ENCODE measurements at places on chromosomes 11 and 22.

- no peak for DNase-seq
Measured at GRCh38 chr11:5737091-5737490, 843 bp downstream of the OR56B1 start.

- no peak for DNase-seq
Measured at GRCh38 chr11:66789097-66789890, 53.9 kb upstream of the RCE1 start.

GRCh38 chr11:73317373-73317772 is 9.3 kb downstream of the ARHGEF17 start:
- no peak for DNase-seq

- DNase-seq, result no peak
Measured at GRCh38 chr22:37502342-37503182, 16.4 kb upstream of the MFNG start.

DNA sequence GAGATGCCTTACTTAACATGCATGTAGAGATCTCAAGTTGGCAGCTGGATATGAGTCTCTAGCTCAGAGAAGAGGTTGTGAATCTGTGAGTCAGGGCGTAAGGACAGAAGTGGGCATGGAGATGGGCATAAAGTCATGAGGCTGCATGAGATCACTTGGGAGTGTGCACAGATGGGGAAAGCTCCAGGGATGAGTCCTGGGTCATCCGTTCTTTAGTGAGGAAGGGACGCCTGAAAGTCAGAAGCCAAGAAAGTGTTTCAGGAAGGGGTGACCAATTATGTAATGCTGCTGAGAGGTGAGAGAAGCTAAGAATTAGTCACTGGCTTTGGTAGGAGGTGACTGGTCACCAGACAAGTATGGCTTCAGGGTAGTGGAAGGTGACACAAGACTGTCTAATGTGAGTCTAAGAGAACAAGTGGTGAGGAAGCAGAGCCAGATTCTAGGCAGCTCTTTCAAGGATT is 6.7 kb downstream of the ACP2 start:
- no peak for DNase-seq

DNA sequence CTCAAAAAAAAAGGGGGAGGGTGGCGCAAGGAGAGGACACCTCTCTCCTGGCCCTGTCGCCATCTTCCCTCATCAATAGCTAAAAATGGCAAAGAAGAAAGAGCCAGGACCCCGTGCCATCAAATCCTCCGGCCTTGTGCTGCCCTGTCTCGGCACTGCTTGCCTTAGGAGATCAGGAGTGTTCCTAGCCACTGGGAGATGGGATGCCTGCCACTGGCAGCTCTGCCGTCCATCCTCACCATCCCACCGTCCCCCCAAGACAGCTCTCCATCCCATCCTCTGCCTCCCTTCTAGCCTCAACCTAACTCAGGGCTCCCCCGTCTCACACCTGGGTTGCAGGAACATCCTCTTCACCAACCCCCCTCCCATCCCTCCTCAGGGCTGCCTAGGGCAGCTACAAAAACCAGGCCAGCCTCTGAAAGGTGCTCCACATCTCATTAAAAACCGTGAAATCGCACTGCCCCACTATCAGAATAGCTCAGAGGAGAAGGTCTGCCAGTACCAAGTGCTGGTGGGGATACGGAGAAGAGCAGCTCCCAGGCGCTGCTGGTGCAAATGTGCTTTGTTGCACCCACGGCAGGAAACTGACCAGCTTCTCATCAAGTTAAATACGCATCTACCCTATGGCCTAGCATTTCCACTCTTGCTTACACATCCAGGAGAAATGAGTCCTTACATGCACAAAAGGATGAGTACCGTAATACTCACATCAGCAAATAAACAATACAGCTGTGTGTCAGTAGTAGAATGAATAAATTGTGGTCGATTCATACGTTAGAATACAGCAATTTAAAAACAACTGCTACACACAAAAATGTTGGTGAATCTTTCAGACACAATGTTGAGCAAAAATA is 31.7 kb upstream of the GCAT start:
- DNase-seq, result no peak

DNA sequence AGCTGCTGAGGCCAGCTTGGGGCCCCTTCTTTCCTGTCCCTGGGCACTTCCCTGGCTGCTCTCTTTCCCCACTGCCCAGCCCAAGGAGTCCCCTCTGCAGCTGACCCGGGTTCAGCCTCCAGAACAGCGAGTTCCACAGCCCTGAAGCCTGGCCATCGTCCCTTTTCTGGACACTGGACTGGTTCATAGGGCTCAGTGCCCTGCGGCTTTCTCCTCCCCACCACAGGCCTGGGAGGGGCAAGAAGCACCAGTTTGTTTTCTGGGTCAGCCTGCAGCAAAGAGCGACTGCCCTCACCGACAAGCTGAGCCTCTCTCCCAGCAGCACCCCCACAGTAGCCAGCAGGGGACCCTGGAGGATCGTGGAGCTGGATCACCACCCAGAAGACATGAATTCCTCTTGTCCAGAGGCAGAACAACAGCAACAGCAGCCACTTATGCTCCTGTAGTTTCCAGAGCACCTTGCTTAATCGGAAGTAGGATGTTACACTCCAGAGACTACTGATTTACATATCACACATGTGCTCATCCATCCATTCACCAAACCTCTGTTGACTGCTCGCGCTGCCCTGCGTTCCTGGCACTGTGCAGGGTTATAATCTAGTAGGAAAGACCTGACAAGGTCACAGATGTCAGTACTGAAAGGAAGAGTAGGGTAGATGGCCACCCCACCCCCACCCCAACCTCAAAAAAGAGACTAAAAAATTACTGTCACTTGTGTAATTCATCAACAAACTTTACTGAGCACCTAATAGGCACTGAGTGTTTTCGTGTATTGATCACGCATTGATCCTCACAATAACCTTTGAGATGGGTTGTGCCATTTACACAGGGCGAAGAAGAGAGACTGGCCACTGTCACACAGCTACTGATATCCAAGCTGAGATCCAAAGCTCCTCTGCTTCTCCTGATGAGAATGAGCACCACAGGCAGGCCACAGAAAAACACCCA is 13.0 kb upstream of the CXCR5 start:
- DNase-seq, result no peak

DNA sequence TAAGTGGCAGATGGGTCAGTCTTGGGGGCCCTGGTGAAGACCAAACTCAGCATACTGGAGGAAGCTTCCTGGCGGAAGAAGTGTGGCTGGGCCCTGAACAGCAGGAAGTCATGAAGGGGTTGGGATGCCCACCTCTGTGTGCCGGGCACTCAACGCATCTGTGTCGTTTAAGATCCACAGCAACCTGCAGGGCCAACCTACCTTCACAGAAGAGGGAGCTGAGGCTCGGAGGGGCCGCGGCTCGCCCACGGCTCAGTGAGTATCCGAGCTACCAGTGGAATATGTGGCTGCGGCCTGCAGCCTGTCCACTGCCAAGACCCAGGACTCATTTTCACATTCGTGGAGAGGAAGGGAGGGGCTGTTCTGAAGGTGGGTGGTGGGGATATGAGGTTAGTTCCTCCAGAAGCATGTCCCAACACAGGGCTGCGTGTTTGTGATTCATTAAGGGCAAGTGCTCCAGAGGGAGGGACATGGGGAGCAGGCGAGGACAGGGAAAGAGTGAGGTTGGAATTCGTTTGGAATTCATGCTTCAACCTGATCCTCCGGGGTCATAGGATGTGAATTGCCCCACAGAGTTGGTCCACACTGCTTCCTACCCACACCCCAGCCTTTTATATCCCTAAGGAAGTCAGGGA is 99.6 kb downstream of the MPPED1 start:
- DNase-seq, result no peak

Measured in neuronal stem cell (in vitro differentiated cells).